ENCODE measurements at places on chromosomes 2 and 18.

DNA sequence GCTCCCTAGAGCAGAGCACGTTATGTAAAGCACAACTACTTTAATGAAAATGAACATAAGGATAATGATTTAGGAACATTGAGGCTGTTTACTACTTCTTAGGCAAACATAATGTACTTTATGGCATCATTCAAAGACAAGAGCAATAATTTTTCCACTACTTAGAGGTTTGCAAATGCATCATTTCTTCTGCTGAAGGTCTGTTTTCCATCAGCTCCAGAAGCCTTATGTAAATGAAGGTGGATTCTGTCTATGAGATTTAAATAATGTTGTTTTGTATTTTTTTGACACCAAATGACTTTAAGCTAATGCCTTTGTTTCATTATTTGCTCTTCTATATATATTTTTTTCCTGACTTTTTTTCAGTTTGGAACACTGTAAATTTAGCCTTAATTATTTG is 28.1 kb downstream of the MREG start:
- DNase-seq, result no peak

GRCh38 chr2:215536510-215536909 is 100.6 kb upstream of the FN1 start:
- DNase-seq, result no peak

DNA sequence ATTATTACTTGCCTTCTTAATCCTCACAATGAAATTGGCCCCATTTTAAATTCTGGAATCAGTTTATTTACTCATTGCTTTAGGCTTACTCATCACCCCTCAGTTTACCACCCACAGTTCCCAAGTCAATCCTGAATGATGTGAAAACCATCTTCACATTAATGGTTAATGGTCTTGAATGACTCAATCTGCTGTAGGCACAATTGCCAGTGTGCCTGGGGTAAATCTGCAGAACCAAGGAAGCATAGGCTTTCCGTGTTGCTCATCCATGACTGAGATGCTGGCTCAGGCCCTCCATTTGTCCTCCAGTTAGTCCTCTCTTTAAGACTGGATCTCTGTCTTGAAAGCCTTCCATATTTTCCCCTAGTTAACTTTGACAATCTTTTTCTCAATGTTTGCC is 164.5 kb downstream of the PMAIP1 start:
- no peak for DNase-seq

- no peak for DNase-seq
Measured at GRCh38 chr2:38492042-38492615, 110.6 kb downstream of the HNRNPLL start.

DNA sequence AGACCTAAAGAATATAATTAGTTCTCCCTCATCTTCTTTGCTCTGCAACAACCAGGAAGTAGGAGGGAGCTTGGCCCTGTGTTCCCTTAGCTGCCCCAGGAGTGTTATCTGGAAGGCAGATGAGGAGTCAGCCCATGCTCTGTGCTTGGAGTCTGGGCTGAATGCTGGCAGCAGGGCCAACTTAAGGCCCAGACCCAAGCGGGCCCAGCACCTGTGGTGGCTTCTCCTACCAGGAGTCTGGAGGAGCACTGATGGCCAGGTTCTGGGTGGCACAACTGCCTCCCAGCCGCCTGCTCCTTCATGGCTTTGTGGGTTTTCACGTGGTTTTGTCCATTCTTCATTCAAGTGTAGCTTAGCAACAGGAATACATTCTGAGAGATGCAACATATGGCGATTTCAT is 1910.7 kb upstream of the LRRTM1 start:
- DNase-seq, result no peak

DNA sequence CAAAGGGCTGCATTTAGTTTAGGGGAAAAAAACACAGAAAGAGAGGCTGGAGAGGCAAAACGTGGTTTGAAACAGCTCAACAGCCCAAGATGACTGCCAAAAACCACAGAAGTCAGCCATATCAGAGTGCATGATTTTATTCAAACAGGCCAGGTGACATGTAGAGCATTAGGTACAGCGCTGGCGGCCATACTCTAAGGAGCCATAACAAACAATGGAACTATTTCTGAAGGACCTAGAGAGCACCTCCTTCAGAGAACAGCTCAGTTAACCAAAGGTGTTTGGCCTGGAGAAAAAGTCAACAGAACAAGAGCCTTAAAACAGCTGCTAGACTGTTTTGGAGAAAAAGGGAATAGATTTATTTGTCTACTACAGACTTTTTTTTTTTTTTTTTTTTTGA is 2.6 kb downstream of the THADA start:
- no peak for DNase-seq

- no peak for DNase-seq
Measured at GRCh38 chr2:181106789-181107627, 126.6 kb downstream of the UBE2E3 start.

DNA sequence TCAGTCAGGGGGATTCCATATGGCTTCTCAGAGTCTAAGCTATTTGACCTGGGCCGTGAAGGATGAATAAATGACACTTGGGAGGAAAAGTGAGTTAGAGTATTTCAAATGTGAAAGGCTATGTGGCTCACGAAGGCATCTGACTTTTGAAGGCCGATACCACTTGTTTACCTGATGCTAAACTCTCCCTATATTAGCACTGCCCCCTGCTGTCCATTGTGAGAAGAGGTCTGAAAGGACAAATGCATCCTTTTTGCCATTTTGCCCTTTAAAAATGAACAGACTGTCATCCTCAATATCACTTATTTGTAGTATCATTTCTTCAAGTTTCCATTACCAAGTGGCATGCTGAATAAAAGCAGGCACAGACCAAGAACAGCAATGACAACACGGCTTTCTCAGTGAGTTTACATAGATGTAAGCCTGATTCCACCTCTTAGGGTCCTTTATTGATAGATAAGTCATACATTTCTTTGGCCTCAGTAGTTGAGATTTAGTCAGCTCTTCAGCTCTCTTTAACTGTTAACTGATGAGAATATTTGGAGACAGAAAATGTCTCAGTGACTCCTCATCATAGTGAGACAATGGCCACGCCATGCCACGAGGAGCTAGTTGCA is 40.1 kb downstream of the DOCK10 start:
- DNase-seq, result peak; percentile 79

DNA sequence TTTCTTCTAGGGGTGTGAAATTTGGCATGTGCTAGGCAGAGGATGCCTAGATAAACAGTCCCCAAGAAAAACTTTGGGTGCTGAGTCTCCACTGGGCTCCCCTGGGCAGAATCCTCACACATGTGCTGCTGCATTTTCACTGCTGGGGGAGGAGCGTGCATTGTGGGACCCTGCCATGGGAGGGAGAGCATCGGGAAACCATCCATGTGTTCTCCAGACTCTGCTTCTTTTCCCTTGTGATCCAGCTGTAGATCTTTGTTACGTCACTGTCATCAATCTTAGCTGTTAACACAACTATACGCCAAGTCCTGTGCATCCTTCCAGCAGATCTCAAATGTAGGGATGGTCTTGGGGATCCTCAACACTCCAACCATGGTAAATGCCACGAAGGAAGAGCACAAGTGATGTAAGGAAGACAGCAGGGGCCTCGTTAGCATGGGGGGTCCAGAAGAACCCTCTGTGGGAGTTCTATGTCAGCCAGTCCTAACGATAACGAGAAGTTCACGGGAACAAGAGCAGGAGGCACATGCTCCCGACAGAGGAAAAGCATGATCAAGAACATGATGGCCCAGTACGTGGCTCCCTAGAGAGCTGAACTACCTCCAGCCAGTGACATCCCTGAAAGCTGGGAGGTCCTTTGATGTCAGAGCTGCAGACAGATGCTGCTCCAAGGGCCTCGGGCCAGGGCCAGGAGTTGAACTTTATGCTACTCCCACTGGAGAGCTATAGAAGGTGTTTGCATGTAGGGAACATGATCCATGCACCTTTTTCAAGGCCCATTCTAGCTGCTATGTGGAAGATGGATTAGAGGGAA is 41.1 kb upstream of the NPAS2 start:
- DNase-seq, result no peak

GRCh38 chr2:94874277-94874997 is 3.2 kb downstream of the TEKT4 start:
- DNase-seq, result peak; percentile 41

DNA sequence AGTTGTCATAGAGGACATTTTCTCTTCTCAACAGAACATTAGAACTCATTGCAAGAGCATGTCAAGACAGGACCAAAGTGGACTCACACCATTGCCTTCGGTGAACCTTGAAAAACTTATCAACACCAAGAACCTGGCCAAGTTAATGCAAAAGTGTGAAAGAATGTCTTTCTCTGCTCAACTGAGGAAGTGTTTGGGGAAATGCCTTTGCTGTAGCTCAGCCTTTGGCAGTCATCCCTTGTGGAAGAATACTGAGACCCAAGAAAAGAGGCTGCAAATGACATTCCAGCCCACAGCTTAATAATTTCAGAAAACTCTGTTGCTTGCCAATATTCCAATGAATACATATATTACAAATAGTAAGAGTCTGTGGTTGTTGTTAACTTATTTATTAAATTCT is 728.8 kb upstream of the PIK3C3 start:
- DNase-seq, result no peak

DNA sequence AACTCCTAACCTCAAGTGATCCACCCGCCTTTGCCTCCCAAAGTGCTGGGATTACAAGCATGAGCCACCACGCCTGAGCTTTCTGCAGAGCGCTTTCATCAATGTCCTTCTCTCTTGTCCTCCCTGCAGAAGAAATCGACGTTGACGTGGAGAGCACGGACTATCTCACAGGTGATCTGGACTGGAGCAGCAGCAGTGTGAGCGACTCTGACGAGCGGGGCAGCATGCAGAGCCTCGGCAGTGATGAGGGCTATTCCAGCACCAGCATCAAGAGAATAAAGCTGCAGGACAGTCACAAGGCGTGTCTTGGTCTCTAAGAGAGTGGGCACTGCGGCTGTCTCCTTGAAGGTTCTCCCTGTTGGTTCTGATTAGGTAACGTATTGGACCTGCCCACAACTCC is 23.1 kb downstream of the MXD1 start:
- DNase-seq, result no peak

- peak; percentile 78 for DNase-seq
Measured at GRCh38 chr2:43024515-43025011, 201.8 kb downstream of the ZFP36L2 start.

DNA sequence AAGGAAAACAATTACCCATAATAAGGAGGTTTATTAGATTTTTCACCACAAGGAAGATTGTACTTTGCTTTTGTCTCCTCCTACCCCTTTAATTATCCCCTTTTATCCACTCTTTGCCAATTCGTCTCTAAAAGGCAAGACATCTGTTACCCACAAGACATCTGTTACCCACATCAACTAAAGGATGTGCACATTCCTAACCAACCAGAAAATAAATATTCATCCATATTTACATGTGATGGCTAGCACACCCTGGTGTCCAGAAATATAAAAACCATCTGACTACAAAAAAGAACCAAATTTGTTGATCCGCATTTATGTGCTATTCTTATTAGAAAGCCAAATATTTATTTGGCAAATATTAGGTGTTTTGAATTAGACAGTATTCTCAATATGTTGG is 35.7 kb downstream of the ACVR1C start:
- no peak for DNase-seq

DNA sequence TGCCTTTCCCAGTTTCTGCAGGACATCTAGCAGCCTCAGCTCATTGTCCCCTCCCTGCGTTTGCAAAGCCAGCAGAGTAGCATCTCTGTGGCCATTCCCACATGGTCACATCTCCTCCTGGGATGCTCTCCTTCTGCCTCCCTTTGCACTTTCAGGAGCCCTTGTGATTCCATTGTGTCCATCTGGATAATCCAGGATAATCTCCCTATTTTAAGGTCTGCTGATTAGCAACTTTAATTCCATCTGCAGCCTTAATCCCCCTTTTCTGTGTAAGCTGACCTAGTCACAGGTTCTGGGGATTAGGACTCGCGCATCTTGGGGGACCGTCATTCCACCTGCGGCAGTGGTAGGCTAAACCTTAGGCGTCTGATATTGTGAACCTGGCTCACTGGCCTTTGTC is 70.7 kb downstream of the NEDD4L start:
- DNase-seq, result no peak

DNA sequence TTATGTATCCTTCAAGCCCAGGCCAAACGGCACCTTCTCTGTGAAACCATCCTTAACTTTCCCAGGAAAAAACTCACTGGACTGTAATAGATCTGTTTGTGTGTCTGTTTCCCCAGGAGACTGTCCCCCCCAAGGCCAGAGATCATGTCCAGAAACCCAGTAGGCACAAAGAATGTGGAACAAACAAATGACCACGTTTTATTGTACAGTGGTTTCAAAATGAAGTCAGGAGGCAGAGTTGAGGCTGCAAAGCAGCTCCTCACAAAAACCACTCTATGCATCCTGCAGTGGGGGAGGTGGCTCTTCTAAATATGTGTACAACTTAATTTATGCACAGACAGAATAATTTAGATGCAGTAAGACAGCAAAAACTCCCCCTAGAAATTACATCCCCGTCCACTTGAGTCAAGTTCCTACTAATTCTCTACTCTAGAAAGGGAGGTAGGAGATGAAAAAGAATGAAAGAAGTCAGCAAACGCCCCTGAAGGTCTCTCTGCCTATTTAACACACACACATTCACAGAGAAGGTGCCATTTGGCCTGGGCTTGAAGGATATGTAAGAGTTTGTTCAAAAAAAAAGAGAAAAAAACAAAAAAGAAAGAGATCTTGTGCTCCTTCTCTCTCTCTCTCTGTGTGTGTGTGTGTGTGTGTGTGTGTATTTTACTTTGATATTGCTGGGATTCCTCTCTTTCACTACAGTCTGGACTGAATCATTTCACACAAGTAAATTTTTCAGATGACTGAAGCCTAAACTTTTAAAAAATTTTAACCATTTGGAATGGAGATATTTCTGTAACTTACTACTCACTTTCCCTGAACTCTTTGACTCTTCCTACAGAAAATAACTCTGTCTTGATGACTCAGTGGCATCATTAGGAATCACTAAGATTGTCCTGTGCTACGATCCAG is 19.5 kb downstream of the BCL2 start:
- DNase-seq, result no peak

DNA sequence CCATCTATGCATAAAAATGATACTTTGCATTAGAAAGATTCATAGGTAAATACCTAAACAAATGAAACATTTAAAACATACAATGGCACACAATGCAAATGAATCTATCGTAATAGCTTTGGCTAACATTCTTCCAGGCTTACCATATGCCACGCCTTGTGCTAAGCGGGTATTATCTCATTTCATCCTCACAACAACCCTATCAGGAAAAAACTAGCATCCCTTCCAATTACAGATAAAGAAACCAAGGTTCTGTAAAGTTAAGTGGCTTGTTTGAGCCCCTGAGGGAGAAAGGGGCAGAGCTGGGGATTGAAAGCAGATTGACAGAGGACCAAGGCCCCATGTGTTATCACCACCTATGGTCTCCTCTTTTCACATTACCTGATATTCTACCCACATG is 145.4 kb upstream of the ETAA1 start:
- no peak for DNase-seq
